Stimulated activated CD4-positive, alpha-beta T cell treated with anti-CD3 and anti-CD28 coated beads, Interleukin-1b, Interleukin-23, amount 100 ng/mL, for 1 hour (primary cell): ENCODE measurements at places on chromosomes 11 and 22.

DNA sequence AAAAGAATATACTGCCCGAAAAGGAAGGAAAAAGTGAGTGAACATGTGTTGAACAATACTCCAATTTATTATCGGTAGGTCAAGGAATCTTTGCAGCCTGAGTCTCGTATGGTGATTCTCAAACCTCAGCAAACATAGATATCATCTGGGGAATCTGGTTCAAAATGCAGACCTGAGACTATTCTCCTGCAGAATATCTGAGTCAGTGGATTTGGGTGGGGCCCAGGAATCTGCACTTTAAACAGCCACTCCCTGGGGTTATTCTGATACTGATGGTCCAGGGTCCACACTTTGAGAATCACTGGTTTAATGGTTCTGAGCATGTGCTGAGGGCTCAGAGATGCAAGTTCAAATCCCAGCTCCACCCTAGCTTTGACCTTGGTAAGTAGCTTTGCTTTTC lies 53.6 kb upstream of the GRK3 start:
- no peak for DNase-seq

DNA sequence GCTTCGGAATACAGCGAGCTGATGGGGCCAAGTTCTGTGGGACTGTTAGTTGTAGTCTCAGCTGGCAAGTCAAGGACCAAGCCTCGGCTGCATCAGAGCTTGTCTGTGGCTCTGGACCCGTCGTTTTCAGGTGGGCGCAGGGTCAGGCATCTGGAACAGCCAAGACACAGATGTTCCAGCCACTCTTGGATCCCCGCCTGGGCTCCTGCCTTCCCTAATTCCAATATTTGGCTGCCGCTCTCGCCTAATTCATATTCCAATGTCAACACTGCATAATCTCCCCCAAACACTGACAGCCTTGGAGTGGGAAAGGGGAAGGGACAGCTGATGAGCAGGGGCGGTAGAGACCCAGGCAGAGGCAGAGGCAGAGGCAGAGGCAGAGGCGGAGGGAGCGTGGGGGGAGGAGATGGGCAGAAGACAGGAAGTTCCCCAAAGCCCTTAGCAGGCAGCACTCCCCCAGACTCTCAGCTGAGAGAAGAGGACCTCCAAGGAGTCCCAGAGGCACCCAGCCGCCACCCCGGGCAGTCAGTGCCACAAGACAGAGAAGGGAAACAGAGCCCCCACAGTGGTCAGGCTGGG lies 49.6 kb upstream of the SLC35C1 start:
- no peak for DNase-seq

DNA sequence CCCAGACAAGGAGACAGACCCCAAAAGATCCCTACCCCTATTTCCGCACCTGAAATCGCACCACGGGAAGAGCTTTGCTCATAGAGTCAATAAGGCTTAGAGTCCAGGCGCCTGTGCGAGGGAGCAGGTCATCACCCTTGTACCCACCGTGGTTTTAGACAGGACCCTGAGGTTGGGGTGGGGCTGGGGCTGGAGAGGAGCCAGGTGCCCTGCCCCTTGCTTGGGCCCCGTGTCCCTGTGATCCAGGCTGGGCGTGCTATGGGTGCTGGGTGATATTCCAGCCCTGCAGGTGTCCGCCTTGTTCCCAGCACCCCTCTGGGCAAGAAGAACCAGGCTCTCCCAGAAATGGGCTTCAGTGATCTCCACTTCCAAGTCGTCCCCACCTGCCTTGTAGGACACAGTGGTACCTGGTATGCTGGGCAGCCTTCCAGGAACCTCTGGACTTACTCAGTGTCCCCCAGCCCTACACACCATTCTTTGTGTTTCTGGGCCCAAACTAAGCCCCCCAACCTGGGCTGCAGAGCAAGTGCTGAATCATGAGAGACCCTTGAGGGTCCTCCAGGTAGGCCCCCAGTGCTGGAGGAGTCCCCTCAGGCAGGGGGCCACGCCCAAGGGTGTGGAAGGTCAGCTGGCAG lies 4.5 kb downstream of the CD81 start:
- no peak for DNase-seq

DNA sequence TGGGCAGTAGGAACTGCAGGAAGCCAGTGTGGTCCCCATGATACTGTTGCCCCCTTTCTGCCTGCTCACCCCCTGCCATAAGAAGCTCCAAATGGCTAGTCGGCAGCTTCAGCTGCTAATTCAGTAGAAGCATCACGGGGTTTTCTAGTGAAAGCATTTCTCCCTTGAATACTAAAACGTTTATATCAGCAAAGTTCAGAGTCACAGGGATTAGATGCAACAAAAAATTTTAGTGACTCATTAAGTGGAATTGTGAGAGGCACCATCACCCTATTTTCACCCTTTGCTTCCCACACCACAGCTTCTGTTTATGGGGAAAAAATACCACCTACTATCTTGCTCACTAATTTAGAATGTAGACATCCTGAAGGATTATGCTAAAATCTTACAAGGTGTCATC lies 25.2 kb downstream of the RAB39A start:
- DNase-seq = no peak

DNA sequence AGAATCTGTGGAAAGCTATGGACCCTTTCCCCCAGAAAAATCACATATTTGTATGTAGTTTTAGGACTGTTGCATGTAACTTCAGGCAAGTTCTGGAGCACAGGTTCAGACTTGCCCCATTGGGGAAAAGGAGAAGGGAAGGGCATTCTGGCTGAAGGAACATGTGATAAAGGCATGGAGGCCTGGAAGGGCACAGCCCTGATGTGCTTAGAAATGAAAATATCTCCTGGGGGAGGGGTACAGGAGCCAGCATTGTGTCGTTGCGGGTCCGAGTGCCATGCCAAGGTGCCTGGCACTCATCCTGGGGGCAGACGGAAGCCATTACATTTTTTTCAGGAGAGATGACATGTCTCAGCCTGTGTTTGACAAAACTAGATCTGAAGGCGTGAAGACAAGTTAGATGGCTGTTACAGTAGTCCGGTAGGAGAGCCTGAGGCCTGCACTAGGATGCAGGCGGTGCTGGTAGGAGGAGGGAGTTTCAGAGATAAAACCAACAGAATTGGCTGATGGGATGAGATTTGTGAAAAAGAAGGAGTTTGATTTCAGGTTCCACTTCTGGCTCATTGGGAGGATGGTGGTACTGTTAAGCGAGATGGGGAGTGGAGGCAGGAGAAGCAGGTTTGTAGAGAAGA lies 96.9 kb downstream of the TEAD1 start:
- no peak for DNase-seq

DNA sequence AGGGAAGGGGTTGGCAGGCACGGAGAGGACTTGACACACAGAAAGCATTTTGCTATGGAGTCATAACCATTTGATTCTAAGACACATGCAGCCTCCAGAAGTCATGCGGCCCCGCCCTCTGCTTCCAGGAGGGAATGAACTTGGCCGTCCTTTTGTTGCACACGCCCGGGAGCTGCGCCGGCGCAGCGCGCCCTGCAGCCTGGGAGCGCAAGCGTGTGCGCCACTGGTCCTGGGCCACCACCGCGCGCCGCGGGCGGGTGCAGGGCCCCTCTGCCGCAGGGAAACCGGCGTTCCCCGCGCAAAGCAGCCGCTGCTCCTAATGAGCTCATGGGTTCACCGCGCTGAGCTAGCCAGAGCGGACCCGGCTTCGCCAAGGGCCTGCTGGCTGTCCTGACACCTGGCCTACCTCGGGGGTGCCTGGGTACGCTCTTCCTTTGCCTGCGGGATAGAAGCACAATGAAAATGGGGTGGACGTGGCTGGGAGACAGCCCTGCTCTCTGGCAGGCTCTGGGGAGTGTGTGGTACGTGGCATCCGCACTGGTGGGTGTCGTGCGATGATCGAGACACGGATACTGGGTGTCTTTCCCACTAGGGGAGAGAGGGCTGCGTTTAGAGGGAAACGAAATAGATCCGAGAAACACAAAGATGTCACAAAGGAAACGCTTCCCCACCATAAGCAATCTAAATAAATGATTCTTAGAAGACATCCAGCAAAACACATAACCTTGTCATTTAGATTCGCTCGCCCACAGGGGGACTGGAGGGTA lies 669 bp downstream of the MICAL3 start:
- DNase-seq = no peak

- no peak for DNase-seq
Observed at GRCh38 chr11:124892146-124892545, 5.5 kb downstream of the ROBO4 start.
